Vagina (tissue), 2 donors: ENCODE measurements at places on chromosomes 7 and 10.

DNA sequence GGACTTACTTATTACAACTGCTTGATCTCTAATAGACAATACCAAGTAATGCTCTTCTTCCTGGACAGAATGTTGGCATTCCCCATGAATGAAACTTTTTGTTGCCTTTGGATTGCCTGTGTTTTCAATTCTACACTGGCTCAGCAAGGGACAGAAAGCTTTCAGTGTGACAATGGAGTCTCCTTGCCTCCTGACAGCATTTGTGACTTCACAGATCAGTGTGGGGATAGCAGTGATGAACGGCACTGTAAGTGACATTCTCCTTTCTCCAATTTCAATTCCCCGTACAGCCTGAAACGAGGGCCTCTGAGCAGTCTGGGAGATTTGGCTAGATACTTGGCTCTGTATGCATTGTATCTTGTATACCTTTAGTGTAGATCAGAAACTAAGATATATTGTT lies 290 bp downstream of the MALRD1 start:
- no peak for DNase-seq
- no peaks in the 10 kb centered on the region for H3K27me3 ChIP-seq
- no peak overlapping the region for H3K27ac ChIP-seq
- no peak overlapping the region for H3K4me3 ChIP-seq

DNA sequence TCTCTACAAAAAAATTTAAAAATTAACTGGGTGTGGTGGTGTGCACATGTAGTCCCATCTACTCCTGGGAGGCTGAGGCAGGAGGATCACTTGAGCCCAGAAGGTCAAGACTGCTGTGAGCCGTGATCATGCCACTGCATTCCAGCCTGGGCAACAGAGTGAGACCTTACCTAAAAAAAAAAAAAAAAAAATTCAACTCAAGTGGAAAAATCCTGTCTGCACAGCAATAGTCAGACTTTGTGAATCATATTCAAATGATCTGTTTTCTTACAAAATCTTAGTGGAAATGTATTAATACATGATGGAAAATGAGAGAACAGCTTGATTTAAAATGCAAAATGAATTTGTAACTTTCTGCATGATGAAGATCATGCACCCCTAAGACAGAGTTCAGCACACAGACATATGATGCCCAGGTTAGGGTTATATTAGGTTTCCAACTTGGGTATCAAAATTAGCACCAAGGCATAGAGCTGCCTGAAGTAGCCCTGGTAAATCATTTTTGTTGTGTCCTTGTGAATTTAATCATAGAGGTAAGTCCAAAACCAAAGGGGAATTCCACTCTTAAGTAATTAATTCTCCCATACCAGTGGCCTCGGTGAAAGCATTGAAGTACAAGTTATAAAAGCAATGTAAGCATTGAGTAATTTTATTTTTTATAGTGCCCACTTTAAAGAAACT lies 93.8 kb downstream of the ADD3 start:
- H3K27ac ChIP-seq, result no peak overlapping the region
- DNase-seq, result no peak
- peaks cover 5% of the 10 kb centered on the region for H3K4me1 ChIP-seq
- no peaks in the 10 kb centered on the region for H3K27me3 ChIP-seq
- H3K4me3 ChIP-seq, result no peak overlapping the region

DNA sequence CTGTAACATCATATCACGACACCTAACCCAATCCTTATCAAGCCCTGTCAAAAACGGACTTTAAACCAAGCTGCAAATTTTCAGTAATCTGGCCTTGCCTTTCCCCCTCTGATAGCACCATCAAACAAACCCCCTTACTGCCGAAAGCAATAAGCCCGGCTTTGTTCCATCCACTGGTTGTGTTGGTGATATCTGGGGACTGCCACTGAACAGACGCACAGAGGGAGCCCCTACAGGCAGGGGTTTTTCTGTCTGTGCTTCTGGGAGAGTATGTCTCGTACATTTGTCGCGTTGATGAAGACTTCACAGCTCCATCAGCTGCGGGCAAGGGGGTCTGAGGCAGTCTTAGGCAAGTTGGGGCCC lies 550 bp upstream of the PLAU start:
- no peak for DNase-seq
- H3K27me3 ChIP-seq, result no peaks in the 10 kb centered on the region
- no peaks in the 10 kb centered on the region for H3K36me3 ChIP-seq

DNA sequence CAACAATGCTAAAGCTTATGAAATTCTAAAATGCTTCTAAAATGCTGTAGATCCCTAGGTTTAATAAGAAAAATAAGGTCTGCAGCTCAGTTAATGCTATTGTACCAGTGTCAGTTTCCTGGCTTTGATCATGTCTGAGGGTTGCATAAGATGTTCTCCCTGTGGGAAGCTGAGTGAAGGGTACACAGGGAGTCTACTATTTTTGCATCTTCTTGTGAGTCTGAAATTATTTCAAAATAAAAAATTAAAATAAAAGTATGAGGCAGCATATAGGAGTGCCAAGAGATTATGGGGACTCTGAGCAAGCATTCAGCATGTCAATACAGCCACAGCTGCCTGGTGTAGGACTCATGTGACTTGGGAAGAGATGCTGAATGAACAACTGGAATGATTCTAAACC lies 14.7 kb downstream of the CHST15 start:
- no peak overlapping the region for H3K4me3 ChIP-seq
- H3K4me1 ChIP-seq, result peaks cover 36% of the 10 kb centered on the region
- no peak for DNase-seq
- H3K36me3 ChIP-seq, result no peaks in the 10 kb centered on the region

DNA sequence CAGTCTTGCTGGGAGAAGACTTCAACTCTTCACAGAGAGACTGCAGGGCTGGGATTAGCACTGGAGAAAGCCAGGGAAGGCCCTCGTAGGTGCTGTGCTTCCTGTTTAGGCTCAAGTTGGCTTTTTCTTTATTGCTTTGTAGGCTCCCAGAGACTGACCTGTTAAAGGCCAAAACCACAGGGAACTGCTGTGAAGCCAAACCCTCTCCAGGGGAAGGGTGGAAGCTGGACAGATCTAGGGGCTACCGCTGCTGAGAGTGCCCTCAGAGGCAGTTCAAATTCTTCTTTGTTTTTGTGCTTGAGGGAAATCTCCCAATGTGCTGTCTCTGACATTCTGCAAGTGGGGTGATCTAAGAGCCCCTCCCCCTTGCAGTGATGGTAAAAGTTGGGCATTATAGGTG lies 198.4 kb downstream of the CNTNAP2 start:
- H3K27ac ChIP-seq, result no peak overlapping the region
- H3K27me3 ChIP-seq, result no peaks in the 10 kb centered on the region
- no peaks in the 10 kb centered on the region for H3K36me3 ChIP-seq
- H3K4me3 ChIP-seq, result no peak overlapping the region
- DNase-seq, result no peak

DNA sequence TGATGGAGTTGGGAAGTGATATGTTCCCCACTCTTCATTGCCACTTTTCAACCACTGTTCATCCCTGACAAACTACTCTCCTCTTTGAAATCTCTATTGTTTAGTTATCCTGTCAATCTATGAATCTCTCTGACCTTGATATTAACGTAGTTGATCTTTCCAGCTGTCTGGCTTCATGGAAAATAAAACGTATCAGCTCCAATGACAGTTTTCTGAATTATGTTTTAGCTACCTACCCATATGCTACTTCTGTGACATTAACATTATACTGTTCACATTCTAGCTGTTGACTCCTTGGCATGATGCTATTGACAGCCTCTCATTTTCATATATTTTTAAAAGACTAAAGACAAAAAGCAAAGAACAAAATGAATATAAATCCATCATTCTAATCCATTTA lies 53.3 kb downstream of the PCLO start:
- no peaks in the 10 kb centered on the region for H3K4me1 ChIP-seq
- no peak for DNase-seq
- H3K27me3 ChIP-seq, result no peaks in the 10 kb centered on the region
- no peak overlapping the region for H3K4me3 ChIP-seq
- H3K27ac ChIP-seq, result no peak overlapping the region
- H3K36me3 ChIP-seq, result no peaks in the 10 kb centered on the region

DNA sequence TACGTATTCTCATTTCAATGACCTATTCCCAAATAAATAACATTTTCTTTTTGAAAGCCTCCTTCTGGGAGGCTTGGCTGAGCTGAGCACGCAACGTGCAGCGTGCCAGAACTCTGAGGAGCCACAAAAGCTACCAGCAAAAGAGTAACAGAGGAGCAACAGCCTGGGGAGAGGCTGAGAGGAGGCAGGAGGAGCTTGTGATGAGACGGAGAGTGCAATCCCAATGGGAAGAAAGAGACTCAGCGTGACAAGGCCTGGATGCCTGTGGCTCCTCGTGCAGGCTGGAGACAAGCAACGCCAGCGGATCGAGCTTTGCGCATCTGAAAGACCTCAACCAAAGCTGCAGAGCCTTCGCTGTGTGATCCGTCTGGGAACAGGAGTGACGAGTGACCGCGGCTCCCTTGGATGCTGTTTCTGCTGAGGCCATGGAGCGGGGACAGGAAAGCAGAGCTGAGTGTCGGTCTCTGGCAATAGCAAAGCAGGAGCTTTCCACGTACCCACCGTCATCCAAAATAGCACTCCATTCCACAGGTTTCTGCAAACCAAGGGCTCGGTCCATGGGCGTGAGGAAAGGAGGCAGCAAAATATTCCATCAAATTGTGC lies 171.7 kb upstream of the PFKP start:
- H3K27ac ChIP-seq, result no peak overlapping the region
- H3K4me1 ChIP-seq, result no peaks in the 10 kb centered on the region

GRCh38 chr7:125555916-125556315 lies 626.3 kb upstream of the POT1 start:
- H3K27ac ChIP-seq, result no peak overlapping the region
- H3K27me3 ChIP-seq, result no peaks in the 10 kb centered on the region
- DNase-seq, result no peak
- no peaks in the 10 kb centered on the region for H3K36me3 ChIP-seq

GRCh38 chr7:142808802-142809583 lies 38.2 kb downstream of the PRSS2 start:
- H3K4me3 ChIP-seq, result no peak overlapping the region
- H3K27ac ChIP-seq, result no peak overlapping the region
- no peaks in the 10 kb centered on the region for H3K36me3 ChIP-seq
- H3K27me3 ChIP-seq, result no peaks in the 10 kb centered on the region
- no peak for DNase-seq

DNA sequence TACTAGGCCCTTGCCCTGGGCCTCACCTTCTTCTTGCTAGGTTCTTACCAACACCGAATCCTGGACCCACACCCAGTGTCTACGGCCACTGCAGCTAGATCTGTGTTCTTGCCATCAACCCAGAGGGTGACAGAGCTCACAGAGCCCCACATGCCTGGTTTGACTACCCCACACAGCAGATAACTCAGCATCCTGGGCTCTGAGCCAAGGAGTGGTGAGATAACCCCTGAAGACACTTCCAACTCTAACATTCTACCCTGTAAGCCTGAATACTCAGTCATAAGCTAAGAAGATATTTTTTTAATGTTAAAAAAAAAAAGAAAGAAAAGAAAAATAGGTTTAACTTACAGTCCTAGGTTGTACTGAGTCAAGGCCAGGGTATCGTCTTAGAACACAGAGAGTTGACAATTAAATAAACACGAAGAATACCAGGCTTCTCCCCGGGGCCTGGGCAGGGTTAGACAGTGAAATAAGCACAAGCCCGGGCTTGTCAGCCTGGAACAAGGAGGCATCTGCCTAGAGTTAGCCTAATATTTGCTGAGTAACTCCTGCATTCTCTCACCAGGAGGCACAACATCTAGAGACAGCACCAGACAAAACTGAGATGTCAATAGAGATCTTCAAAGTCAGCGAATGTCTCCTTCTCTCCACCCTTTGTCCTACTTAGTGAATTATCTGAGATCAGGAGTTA lies 556.5 kb upstream of the LRRN3 start:
- no peaks in the 10 kb centered on the region for H3K36me3 ChIP-seq
- H3K4me1 ChIP-seq, result no peaks in the 10 kb centered on the region
- H3K27me3 ChIP-seq, result no peaks in the 10 kb centered on the region
- no peak overlapping the region for H3K4me3 ChIP-seq
- no peak overlapping the region for H3K27ac ChIP-seq
- no peak for DNase-seq

DNA sequence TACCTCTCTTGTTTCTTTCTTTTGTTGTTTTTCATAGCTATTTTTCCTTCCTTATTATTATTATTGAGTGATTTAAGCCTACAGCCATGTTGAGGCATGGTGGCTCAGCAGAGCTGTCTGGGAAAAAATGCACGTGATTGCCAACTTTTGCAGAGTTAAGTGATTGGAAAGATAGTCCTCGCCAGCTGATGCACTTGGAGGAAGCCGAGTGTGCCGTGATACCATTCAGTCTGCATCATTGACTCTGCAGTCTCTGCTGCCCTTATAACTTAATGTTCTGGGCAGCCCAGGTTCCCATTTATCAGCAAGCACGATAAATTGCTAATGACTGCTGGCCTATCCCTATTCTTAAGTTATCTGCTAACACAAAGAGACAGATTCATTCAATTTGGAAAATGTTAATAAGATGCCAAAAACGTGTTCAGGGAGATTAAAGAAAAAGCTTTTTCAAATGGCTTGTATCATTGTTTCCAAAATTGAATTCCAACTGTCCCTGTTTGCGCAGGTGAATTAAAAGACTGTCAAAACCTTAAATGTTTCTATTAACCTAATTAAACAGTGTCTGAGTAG lies 232.9 kb upstream of the NPY start:
- H3K27ac ChIP-seq, result no peak overlapping the region
- DNase-seq, result no peak
- no peaks in the 10 kb centered on the region for H3K4me1 ChIP-seq
- H3K4me3 ChIP-seq, result no peak overlapping the region
- H3K36me3 ChIP-seq, result no peaks in the 10 kb centered on the region

DNA sequence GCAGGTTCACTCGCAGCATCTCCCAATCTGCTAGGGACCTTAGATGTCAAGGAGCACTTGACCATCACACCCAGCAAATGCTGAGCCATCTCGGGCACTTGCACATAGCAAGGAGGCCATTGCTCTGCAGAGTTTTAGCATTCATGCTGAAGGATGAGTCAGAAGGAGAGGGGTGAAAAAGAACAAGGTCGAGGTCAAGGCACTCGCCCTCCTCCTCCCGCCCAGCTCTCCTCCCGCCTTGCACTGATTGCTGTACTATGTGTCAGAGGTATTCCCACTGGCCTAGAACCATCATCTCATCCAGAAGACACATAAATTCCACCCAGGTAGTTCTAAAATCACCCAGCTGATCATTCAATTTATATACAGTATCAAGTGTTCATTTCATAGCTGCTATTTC lies 255.1 kb upstream of the SP4 start:
- no peak for DNase-seq
- H3K4me1 ChIP-seq, result no peaks in the 10 kb centered on the region
- no peak overlapping the region for H3K27ac ChIP-seq
- no peaks in the 10 kb centered on the region for H3K27me3 ChIP-seq
- no peaks in the 10 kb centered on the region for H3K36me3 ChIP-seq

- peaks cover 98% of the 10 kb centered on the region for H3K4me1 ChIP-seq
- H3K27me3 ChIP-seq, result no peaks in the 10 kb centered on the region
- no peak overlapping the region for H3K4me3 ChIP-seq
Measured at GRCh38 chr7:130900471-130901076, 166.6 kb upstream of the KLF14 start.

- H3K27ac ChIP-seq, result no peak overlapping the region
- no peaks in the 10 kb centered on the region for H3K27me3 ChIP-seq
- H3K4me3 ChIP-seq, result no peak overlapping the region
- DNase-seq, result no peak
Measured at GRCh38 chr10:97456034-97456685, 10.2 kb downstream of the ZDHHC16 start.
